ENCODE measurements at places on chromosomes 7 and 10.

GRCh38 chr7:91247500-91247899 lies 16.7 kb upstream of the FZD1 start:
- DNase-seq, result no peak

DNA sequence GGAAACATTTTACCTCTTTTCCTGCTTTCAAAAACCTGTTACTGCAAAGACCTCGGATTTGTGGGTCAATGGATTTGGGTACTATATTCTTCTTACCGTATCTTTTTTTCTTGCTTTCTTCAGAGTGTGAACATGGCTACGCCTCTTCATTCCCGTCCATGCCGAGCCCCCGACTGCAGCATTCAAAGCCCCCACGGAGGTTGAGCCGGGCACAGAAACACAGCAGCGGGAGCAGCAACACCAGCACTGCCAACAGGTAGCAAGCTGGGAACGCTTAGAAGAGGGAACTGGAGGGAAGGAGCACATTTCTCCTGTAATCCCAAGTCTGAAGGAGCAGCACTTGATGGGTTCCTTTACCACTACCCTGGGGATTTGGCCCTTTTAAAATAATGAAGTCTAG lies 20.7 kb downstream of the MXI1 start:
- no peak for DNase-seq

DNA sequence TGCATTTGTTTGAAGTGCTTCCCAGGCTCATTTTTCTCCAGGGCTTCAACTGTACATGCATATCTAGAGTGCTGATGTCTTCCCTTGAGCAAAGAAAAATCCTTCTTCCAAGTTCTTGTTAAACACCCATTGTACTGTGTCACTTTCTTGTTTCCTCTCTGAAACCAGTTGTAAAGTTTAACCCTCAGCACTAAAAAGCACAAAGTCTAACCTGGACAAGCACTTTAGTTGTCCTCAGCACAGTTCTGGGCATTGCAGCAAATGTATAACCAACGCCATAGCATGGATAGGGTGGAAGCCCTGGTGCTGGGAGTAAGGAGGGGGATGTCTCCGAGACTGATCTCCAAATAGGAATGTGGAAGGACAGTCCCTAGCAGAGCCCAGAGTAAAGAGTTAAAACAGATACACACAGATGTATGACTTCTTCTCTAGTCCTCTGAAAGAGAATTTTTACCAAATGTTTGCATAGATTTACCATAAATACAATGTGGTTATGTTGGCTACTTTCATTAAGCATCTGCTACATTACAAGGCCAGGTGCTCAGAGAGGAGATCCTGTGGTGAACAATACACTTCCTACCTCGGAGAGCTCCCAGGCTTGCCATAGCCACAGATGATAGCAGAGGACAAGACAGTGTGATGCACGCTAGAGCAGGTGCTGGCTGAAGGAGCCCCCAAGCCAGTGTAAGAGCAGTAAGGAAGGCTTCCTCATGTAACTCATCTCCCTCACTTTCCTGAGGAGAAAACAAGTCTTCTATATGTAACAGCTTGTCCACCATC lies 57.0 kb downstream of the DNAJC12 start:
- no peak for DNase-seq

DNA sequence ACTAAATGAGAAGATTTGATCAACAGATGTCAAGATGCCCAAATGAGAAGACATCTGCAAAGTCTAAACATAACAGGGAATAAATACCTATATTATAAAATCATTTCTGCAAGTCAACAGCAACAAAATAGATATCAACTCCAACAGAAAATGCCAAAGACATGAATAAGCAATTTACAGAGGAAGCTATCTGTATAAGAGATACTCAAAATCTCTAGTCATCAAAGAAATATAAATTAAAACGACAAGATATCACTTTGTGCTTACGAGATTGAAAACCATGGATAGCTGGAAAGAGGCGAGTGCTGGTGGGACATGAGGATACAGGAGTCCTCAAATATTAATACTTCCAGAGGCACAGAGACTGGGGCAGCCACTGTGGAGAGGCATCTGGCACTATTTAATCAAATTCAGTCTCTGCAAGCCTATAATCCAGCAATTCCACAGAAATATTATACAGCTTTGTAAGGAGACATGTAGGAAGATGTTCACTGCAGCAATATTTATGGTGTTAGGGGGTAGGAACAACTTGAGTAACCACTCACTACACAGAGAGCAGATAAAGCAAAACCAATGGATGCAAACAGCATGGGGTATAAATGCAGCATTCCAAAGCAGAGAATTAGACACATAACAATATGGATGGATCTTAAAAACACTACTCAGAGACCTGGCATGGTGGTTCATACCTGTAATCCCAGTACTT lies 4.8 kb downstream of the DNMBP start:
- DNase-seq, result no peak

DNA sequence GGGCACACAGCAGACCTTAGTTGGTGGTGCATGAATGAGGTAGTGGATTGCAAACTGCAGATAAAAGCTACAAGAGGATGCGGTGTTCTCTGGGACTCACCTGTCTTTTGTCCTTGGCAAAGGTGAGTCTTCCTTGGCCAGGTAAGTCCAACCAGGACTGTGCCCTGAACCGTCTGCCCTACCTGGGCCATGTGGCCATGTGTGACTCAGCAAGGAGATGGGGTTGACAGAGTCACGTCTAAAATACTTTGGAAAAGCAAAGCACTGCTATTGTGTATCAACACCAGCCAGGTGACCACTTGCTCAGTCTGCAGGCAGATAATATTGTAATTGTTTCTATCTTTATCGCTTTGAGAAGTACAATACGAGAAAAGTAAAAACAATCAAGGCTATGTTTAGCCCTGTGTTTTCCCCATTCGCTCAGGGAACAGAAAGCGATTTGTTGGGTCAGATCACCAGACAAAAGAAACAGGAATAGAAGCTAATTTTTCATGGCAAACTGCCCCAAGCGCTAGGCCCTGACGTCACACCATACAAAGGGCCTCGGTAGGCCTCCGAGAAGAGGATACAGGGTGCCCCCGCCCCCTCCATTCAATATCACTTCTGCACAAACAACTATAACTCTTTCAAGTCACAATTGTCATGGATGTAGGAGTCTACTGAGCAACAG lies 57.3 kb downstream of the FAM53B start:
- no peak for DNase-seq

- no peak for DNase-seq
Observed at GRCh38 chr7:84181628-84182027, 13.0 kb downstream of the SEMA3A start.

GRCh38 chr10:73559590-73559989 lies 31.6 kb downstream of the USP54 start:
- DNase-seq, result no peak

DNA sequence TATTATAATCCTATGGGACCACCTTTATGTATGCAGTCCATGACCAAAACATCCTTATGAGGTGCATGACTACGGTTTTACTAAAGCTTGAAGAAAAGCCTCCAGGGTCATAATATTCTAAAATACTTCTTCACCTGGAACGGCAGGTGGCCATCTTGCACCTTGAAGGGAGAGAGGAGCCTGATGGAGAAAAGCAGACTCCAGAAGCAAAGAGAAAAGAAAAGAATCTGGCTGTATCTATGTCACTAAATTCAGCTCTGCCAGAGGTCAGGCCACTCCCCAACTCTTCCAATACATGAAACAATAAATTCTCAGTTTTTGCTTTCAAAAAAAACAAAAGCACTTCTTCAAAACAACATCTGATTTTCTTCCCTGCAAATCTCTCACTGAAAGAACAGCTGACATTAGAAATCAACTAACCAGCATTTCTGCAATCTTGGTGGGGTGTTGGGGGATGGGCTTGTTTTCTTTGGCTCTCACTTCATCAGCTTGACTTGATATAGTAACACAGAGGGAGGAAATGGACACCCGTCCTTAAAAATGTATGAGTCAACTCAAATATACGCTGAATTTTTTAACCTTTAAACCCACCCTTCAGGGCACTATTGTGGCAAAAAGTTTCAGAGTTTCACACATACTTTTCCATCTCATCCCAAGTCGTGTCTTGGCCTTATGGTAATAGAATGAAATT lies 21.7 kb downstream of the HIBADH start:
- no peak for DNase-seq

- DNase-seq, result no peak
Observed at GRCh38 chr10:125038637-125039036, 96.7 kb downstream of the ZRANB1 start.

DNA sequence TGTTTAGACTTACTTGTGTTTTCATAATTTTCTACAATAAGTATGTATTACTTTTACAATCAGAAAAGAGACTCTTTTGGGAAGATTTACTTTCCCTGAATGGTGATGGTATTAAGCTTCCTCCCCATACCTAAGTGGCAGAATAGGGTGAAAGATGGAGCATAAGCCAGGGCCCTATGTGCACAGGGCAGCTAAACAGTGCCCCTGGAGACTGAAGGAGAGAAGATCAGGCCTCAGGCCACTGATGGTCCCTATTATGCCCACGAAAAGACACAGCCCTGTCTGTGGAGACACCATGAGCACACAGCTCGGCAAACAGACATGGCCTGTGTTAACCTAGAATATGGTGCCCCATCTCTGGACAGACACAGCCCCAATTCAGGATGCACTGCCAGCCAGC lies 139.4 kb downstream of the OAT start:
- no peak for DNase-seq

DNA sequence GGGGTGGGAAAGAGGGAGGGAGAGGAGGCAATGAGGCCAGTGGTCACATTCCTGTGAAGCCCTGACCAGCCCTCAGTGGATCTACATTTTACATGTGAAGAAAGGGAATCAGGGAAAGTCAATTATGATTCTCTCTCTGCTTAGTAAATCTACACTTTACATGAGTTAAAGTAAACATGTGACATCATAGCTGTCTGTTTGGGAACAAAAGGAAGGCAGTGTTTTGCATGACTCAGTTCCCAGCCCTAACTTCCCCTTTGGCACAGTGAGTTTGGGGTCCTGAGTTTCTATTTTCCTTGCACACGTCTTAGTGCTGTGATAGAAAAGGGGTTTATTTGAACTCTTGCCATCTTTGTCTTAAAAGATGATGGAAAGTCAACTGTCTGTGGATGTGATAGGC lies 615.1 kb downstream of the SDK1 start:
- DNase-seq, result no peak

DNA sequence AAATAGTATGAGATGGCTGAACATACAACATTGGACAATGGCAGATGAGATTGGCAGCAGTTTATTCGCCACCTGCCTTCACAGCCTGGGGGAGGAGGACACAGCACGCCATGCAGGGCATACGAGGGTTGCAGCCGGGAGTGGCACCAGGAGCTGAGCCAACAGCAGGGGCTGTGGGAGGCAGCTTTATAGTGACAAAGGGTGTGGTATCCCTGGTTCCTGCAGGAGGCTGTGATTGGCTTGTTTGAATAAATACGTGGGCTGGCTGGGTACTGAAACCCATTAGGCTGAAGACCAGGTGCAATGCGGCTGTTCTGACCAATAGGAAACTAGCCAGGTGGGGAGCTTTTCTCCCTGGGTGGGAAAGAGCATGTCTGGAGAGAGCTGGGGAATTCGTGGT lies 68.9 kb upstream of the LEP start:
- DNase-seq, result no peak

DNA sequence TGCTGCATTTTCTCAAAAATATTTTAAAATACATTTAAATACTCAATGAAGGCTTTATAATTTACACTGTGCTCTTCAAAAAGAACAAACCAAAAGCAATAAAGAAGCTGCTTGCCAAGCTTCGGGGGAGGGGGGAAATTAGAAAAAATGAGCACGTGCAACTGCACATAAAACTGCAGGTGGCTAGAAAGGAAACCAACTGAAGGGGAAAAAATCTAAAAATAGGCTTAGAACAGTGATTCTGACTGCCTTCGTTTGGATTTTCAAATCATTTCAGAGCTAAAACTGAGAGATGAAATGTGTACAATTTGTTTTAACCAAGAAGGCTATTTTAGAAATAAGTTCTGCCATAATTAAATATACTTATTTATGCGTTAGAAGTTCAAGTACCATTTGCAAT lies 61.4 kb downstream of the ABI1 start:
- no peak for DNase-seq

GRCh38 chr10:114115661-114116445 lies 58.1 kb downstream of the CCDC186 start:
- DNase-seq, result no peak

- DNase-seq, result no peak
Observed at GRCh38 chr7:86202833-86203232, 440.9 kb upstream of the GRM3 start.

- no peak for DNase-seq
Observed at GRCh38 chr7:21160401-21160800, 267.5 kb upstream of the SP4 start.

DNA sequence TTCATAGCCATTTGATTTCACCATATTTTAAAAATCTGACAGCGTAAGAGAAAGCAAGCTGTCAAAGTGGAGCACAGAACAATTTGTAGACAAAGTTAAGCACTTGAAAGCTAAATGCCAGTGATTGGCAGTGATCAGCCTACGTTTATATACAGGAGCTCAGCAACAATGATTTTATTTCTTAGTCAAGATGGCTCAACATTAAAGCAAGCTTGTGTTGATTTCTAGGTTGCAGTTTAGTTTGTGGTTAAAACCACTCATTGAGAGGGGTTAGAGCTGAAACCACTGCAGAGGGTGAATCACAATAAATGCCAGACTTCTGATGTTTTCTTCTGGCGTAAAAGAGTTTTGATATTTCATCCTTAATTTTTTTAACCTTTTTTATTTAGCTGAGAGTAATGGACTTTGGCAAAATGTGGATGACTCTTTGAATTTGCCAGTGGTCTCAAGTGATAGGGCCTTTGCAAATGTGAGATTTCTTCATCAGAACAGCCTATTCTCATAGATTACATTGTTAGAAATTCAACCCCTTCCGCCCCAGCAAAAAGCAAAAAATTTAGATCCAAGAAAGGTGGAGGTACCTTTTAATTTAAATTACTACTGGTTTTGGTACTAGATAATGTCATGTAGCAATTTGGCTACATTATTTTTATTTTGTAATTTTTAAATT lies 73.8 kb downstream of the SHOC2 start:
- DNase-seq, result no peak

- no peak for DNase-seq
Observed at GRCh38 chr7:132475037-132475668, 101.1 kb downstream of the PLXNA4 start.

DNA sequence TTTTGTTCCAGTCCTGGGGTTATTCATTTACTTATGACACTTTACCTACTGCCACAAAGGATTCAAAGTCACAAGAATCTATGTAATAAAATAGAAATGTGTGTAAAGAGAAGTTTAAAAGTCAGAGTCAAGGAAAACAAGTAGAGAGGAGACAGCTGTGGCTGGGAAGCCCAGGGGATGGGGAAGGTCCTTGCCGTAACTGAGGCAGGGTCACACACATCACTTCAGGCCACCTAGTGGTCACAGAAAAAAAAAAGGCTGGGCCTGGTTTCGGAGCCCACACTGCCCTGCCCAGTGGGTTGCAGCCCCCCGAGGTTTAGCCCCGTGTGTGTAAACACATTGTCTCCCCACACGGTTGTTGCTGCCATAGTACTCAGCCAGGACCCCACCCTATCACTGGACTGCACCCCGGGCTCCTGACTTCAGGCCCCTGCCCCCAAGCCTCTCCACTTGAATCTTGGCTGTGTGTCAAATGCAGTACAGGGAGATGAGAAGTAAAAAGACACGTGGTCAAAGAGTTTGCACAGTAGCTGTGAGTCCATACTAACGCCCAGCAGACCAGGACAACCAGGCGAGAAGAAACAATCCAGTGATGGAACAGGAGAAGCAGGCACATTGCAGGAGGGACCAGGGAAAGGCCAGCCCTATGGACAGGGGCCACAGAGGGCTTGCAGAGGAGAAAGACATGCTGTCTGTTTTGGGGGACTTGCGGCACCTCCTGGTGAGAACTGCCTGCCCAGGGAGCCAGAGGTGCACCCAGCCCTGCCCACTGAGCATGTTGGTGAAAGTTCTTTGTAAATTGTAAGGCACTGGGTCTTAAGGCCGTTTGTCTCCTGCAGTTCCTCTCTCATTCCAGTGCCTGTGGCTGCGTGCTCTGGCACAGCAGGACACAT lies 91.4 kb upstream of the MACROH2A2 start:
- DNase-seq, result no peak

Data from stimulated activated CD8-positive, alpha-beta memory T cell treated with anti-CD3 and anti-CD28 coated beads, Interleukin-4, amount 100 ng/mL, for 1 hour (primary cell).